ENCODE measurements at places on chromosomes 7 and 10. TPM values are rescaled to one million over a fixed set of nuclear protein-coding genes. Genes with fewer than 3 reads are reported as not detected.

DNA sequence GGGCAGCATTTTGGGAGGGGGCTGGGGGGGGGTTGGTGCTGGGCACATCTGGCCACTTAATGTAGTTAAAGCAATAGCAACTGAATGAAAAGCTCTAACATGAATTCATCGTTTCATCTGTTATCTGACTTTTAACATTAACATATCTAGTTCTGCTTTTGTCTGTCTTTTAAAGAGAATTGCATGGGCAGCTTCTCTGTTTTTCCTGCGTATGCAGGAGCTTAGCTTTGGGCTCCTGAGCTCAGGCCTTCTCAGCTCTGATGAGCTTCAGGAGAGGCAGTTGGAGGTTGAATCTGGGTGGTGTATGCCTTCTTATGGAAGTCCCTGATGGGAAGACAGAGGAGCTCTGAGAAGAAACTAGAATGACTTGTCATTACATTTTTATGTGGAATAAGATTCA lies 58.4 kb downstream of the DNAJB6 start:
- no peak for DNase-seq

DNA sequence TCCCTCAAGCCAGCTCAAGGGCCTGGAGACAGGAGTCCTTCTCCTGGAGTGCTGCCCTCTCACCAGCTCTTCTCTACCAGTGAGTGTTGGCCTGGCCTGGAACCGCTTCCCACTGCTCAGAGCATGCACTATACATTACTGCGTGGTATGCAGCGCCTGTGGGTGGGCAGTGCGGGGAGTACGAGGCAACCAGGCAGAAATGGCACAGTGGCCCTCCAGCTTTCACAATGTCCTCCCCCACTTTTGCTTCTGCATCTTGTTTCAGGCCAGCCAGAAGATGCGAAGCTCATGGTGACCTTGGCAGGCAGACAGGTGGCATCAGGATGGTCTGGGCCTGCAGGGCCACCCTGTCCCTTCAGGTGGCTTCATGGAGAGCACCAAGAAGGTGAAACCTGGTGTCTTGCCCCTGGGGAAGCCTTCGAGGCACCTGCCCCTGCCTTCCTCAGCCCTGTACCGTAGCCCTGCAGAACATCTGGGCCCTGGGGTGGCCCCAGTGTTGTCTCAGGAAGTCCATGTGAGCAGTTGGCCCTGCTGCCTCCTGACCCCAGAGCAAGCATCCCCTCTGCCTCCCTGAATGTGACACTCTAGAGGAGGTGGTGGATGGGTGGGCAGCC lies 35.8 kb downstream of the RASGEF1A start:
- DNase-seq: no peak

DNA sequence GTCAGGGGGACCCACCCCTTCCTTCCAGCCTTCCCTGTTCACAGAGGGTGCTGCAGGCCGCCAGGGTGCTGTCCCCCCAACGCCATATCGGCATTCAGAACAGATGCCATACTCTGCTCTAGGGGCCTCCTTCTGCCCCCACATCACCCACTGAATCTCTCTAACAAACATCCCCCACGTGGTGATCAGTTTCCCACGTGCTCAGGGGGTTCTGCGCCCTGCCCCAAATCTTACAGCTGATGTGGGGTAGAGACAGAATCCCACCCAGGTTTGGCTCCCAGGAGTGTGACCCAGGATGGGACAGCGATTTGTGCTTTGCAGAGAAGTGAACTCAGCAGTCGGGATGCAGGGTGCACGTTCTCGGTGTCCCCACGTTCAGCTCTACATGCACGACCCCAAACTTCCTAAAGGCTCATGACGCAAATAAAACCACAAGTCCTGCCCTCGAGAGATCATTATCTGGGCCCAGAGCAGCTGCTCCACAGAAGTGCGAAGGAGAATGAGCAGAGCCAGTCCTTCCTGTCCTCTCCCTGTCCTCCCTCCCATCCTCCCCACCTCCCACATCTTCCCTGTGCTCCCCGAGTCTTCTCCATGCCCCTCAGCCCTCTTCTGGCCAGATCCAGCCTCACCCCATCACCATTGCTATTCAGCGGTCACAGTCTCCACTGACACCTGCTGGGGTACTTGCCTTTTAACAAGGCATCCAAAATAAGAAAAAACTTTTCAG lies 423.4 kb downstream of the DNAJB6 start:
- no peak for DNase-seq

DNA sequence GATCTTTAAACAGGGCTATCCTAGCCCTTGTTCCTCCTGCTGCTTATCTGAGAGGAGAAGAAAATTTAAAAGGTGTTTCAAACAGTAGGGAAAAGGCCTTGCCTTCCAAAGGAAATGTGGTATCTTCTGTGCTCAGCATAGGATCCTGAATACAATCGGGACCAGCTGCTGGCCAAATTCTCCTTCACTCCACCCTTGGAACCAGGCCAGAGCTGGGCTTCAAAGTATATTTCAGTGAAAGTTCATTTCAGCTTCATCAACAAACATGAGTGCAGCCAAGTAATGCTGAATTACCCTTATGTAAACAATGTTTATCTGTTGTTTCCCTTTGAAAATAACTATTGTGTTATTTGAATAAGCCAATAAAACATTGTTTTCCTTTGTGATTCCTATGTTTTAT lies 146.5 kb upstream of the MEOX2 start:
- no peak for DNase-seq

DNA sequence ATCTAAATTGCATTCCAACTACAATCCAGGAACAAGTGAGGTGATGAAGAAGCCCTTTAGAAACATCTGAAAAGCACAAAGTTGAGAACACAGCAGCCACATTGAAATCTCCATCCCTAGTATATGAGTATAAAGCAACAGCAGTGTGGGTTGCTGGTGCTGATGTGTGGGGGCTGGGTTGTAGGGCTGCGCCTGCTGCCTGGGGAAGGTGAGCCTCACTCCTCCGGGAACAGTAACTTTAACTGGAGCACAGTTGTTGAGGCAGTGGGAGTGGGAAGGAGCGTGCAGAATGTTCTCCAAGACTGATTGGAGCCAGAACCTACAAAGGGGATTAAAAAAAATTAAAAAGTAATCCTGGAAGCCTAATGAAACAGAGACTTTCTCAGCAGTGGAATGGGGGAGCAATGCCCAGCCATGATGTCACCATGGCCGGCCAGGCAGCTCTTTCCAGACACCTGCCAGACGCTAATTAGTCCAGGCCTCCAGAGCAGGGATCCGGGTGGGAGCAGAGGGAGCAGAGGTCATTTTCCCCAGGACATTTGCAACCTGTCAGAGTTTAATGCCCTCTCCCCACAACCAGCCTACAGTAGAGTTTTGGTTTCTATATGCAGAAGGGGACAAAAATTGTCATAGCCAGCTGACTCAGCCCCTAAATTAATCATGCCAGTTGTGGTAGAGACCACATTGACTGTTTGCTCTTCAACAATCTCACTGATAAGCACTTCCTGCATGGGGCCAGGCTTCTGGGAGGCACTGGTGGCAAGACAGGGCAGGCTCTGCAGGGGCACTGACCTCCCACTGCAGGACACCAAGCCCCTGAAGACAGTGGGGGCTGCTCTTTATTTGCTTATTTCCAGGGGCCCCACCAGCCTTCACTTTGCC lies 133.0 kb upstream of the ZNF32 start:
- no peak for DNase-seq

DNAJC12 gene
- 9.5 TPM for total RNA-seq

DNA sequence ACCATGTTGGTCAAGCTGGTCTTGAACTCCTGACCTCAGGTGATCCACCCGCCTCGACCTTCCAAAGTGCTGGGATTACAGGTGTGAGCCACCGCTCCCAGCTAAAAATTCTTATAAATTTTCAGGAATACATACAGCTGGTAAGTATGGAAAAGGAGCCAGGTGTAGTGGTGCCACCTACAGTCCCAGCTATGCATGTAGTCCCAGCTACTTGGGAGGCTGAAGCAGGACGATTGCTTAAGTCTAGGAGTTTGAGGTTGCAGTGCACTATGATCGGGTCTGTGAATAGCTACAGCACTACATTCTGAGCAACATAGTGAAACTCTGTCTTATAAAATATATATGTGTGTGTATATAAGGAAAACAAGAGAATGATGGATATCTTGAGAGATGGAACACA lies 19.0 kb downstream of the LDB1 start:
- DNase-seq: peak; percentile 44

DNA sequence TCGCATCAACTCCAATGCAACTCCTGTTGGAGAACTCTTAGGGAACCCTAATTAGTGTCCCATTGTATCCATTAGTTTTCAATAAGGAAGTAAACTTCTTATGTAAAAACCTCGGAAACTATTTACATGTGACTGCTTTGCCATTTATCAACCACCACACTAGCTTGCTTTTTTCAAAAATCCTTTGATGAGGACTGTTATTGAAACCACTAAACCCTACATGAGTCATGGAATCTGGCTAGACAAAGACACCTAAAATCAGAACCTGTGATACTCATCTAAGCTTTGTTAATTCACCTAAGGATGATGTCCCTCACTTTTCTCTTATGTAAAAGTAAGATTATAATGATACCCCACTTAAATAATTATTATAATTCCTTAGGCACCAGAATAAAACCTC lies 414.1 kb upstream of the ETV1 start:
- DNase-seq: no peak

PIK3AP1 gene
- not detected for total RNA-seq

- DNase-seq: no peak
Observed at GRCh38 chr7:33804140-33804660, 101.1 kb upstream of the BMPER start.

DNA sequence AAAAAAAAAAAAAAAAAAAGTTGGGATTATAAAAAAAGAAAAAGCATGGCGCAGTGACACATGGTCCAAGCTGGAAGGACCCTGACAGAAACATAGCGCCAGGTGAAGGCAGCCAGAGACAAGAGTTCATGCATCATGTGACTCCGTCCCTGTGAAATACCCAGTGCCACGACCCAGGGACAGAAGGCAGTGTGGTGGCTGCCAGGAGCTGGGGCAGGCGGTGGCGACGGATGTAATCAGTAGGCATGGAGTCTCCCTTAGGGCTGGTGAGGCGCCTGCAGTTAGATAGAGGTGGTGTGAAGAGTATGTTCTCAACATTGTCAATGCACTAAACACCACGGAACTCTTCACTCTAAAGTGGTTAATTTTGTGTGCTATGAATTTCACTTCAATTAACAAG lies 43.9 kb downstream of the STK32C start:
- no peak for DNase-seq

EPDR1 gene
- not detected for total RNA-seq

FKBP9 gene
- total RNA-seq: 111 TPM

DNA sequence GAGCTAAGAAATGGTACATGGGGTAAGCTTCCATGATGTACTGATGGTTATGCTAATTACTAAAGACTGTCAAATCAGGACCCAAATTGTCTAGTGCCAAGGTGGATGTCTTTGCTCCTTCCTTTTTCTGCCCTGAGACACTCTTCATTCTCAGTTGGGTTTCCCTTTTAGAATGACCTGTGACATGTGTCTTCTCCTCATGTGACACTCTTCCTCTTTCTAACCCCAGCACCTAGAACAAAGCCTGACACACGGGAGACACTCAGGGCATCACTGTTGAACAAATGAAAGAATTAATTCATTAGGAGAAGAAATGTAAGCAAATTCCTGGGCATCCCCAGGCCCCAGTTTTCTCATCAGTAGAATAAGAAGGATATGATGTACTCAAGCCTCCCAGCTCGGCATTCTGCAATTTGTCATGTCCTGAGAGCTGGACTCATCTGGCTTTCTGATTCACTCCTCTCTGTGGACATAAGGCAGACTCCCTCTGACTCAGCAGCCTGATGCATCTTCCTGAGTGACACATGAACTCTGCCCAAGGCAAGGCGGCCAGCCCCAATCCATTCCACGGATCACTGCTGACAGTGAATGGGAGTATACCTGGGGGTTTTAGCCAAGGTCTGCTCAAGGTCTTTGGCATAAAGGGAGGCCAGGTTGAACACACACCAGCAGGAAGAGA lies 473.8 kb downstream of the KCNMA1 start:
- peak; percentile 97 for DNase-seq

- no peak for DNase-seq
Observed at GRCh38 chr7:151453326-151453791, 13.4 kb upstream of the CRYGN start.

DNA sequence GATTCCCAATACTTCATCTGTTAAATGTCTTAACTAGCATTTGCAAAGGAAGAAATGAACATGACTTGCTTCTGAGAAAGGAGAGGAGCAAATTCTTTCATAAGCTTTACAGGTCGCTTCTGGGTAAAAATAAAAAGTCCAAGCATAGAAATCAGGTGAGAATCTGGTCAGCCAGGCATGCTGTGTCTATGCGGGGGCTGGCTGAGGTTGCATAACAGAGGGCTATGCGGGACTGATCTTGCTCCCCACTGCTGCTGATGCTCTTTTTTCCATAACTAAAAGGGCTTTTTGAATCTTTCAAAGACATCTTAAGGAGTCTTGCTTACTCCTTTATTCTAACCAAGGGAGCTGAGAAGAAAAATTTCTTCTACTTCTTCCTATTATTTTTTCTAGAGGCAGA lies 92.7 kb upstream of the FGFR2 start:
- DNase-seq: no peak

- DNase-seq: peak; percentile 20
Observed at GRCh38 chr10:16968416-16969041, 151.3 kb upstream of the RSU1 start.

SYCE1 gene
- total RNA-seq: not detected

CCDC3 gene
- total RNA-seq: 0.10 TPM

DNA sequence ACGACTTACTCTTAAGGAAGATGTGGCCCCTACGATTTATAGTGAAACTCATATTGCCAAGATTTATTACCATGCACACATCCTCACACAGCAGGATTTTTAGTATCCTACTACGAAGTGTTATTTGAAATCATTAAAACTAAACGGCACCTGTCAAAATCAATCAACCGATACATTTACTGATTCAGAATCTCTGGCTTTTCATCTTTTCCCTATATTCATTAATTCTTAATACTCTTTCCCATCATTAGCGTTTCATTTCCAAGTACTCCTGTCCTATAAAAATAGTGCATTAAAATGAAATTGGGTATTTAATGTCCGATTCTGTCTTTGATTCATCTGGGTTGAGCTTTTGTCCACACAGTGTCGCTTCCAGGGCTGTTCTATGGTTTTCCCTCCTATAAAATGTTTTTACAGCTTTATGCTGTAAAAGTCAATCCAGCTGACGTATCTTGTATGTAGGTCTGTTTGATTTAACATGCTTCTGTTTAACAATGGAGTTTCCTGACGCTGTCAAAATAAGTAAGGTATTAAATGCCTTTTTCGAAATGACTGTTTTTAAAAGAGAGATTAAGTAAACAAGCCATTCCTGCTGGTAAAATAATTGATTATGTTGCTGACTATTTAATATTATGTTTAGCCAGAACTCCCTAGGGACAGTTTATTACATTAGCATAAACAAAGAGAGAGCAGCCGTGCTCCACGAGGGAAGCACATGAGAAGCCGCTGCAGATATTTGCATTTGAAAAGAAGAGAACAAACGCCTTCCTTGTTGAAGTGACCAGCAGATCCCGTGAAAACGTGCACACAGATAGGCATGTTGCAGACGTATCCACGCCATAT lies 22.3 kb upstream of the SFMBT2 start:
- no peak for DNase-seq

GRCh38 chr7:150945853-150946420 lies 32.2 kb downstream of the KCNH2 start:
- peak; percentile 16 for DNase-seq

- DNase-seq: no peak
Observed at GRCh38 chr10:91690996-91691676, 58.3 kb upstream of the PPP1R3C start.

GRCh38 chr7:77200542-77200941 lies 923 bp upstream of the FGL2 start:
- no peak for DNase-seq

BTBD16 gene
- total RNA-seq: not detected

All from MCF 10A (cell line).